ENCODE measurements at places on chromosomes 6 and 20. TPM values are rescaled to one million over a fixed set of nuclear protein-coding genes. Genes with fewer than 3 reads are reported as not detected.

Gene CLVS2
- 0.08 TPM for total RNA-seq

Gene SHLD1
- 9.9 TPM for total RNA-seq

Gene RBM24
- total RNA-seq, result 10.3 TPM

Gene SRMS
- total RNA-seq, result 0.18 TPM

Gene PPIL6
- 0.94 TPM for total RNA-seq

Gene FAM217A
- total RNA-seq, result not detected

Gene ZNF337
- total RNA-seq, result 18.3 TPM

Gene RNASET2
- total RNA-seq, result 13.4 TPM

Gene CSNK2A1
- total RNA-seq, result 163 TPM

Gene C20orf204
- total RNA-seq, result 0.54 TPM

Data from A549 treated with ZK216348 at 1 μM for 4 hours (cell line).